ENCODE measurements at places on chromosomes 2 and 18.

DNA sequence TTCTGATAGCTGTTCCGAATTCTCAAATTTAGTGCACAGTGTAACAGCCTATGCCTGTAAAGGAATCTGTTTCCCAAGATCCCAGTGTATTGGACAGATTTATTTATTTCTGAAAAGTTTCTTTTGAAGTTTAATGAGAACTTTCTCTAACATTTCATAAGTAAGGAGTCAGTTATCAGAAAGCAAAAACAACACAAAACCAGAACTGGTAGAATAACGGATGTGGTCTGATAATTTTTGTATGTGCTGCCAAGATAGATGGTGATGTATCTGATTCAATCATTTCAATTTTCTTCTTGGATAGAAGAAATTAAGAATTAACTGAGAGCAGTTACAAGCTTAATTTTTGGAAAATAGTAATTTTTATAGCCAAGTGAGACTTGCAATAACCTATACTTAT, 374.3 kb downstream of the SOCS6 start:
- DNase-seq: no peak

DNA sequence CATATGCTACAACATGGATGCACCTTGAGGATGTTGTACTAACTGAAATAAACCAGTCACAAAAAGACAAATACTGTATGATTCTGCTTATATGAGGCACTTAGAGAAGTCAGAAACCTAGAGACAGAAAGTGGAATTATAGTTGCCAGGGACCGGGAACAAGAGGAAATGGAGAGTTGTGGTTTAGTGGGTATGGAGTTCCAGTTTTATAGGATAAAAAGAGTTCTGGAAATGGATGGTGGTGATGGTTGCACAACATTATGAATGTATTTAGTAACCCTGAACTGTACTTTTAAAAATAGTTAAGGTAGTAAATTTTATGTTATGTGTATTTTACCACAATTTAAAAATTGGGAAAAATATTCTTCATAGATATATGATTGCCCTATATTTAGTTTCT, 97.7 kb downstream of the DPP4 start:
- no peak for DNase-seq

DNA sequence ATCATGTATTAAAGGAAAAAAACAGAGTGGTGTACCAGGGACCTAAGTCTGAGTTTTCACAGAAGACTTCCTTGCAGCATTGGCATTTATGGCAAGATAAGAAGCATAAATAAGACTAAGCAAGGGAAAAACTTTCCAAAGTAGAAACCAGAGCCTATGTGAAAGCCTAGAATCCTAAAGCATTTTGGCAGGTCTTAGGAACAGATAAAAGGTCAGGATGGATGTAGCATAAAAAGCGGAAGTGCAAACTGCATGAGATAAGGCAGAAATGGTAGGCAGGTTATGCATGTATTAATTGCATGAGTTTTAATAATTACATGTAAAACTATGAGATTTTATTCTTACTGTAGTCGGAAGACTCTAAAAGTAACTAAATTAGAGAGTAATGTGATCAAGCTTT, 596.5 kb downstream of the SUCLG1 start:
- DNase-seq: no peak

DNA sequence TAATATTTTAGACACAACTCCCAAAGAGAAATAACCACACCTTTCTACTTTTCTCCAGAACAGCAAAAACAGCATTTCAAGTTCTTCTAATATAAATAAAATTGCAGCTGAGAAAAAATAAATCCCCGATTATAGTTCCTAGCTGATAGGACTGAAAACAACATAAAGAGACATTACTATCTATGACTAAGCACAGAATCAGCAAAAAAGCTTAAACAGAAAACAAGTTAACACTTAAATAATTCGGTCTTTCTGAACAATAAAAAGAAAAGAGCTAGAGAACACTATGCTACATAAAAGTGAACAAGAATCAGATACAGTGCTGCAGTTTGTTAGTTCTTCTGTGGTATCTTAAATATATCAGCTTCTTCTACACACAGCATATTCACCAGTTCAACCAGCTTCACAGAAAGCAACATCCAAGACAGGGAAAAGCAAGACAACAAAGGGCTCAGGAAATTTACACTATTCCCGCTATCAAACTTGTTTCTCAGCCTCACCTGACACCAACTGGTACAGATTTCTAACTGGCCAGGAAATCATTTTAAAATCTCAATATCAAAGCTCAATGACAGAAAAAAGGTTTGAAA, 28.6 kb downstream of the FEZ2 start:
- DNase-seq: no peak

DNA sequence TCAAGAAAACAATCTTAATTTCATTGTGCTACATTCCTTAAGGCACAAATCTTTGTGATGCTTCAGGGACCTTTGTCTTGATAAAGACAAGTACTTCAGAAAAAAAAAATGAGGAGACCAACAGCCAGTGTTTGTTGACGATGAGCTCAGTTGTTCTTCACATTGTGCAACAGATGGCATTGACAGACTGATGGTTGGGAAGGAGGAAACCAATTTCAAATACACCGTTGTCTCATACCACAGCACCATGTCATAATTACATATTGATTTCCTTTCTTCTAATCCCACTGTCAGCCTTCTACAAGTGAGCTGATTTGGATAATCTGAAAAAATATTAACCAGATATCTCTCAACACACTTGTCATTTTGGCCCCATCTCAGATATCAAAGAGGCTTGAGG, 53.7 kb upstream of the GRB14 start:
- DNase-seq: no peak

GRCh38 chr2:72815655-72816278, 10.1 kb downstream of the EXOC6B start:
- DNase-seq: no peak

- DNase-seq: no peak
These were observed 84.2 kb upstream of the DNER start for GRCh38 chr2:229798446-229799155.

- no peak for DNase-seq
These were observed at the start of gene MTCL1 for GRCh38 chr18:8705238-8705960. Gene MTCL1, plus strand, starts transcription at chr18:8705556. Its CDS starts 105 bp downstream, at chr18:8705661.

Measured in right renal pelvis (tissue), 4 donors.